NCI-H460 (cell line): ENCODE measurements at places on chromosomes 3 and 15.

GRCh38 chr3:194957743-194958240 lies 272.1 kb downstream of the FAM43A start:
- no peak for DNase-seq

DNA sequence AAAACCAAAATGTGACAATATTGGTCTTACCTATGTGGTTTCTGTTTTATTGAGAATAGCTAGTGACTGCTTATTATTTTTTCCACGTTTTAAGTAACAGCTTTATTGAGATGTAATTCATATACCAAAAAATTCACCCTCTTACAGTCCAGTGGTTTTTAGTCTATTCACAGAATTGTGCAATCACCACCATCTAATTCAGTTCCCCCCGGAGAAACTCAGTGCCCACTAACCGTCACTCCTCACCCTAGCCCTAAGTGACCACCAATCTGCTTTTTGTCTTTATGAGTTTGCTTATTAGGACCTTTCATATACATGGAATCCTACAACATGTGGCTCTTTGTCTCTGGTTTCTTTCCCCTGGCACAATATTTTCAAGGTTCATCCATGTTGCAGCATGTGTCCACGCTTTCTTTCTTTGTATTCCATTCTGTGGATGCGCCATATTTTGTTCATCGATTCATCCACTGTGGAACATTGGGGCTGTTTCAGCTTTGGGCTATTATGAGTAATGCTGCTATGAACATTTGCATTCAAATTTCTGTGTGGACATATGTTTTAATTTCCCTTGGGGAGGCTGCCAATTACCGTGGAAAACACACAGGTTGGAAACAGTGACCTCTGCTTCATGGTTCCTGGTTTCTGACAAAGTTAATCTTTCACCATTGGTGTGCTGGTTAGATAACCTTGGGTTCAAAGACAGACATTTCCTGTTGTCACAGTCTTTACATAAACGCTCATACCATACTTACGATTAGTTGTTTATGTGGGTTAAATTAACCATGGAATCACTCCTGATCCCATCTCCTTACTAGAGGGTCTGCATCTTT lies 3.2 kb upstream of the BCL2L10 start:
- no peak for DNase-seq

DNA sequence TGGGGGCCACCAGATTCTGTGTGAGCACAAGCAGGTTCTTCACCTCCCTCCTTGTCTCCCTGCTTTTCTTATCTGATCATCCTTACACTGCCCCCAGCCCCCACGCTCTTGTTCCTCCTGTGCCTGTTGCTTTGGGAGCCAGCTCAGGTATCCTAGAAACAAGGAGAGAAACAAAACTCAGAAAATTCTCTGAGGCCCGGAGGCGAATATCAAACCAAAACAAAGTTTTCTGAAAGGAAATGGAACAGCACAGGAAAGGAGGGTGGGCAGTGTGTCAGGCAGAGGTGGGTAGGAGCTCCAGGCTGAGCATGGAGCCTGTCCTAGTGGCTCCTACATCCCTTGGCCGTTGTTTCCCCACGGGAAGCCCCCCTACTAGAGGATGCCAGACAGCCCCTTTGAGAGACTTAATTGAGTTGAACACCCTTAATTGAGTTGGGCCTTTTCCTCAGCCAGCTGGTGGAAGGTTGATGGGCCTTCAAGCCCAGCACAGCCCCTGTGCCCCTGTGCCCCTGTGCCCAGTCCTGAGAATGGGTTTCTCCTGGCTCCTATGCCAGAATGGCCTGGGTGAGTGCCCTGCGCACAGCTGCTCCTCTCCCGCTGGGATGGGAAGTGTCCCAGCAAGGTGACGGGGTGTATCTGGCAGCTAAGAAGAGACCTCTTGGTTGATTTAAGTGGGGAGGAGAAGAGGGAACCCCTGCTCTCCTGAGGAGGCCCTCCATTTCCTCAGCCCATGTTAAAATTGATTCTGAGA lies 22.8 kb upstream of the JMJD7 start:
- no peak for DNase-seq

DNA sequence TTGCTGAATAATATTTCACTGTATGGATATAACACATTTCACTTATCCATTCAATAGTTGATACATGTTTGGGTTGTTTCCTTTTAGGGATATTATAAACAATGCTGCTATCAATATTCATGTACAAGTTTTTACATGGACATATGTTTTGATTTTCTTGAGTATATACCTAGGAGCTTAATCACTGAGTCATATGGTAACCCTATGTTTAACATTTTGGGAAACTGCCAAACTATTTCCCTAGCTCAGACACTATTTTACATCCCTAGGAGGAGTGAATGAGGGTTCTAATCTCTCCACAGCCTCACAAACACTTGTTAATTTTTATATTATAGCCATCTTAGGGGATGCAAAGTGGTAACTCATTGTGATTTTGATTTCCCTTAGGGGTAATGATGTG lies 66.0 kb downstream of the GPR156 start:
- DNase-seq = no peak

GRCh38 chr15:70096215-70097062 lies 1.3 kb downstream of the TLE3 start:
- DNase-seq = peak; percentile 32

GRCh38 chr3:10646531-10647335 lies 141.3 kb upstream of the ATP2B2 start:
- no peak for DNase-seq

DNA sequence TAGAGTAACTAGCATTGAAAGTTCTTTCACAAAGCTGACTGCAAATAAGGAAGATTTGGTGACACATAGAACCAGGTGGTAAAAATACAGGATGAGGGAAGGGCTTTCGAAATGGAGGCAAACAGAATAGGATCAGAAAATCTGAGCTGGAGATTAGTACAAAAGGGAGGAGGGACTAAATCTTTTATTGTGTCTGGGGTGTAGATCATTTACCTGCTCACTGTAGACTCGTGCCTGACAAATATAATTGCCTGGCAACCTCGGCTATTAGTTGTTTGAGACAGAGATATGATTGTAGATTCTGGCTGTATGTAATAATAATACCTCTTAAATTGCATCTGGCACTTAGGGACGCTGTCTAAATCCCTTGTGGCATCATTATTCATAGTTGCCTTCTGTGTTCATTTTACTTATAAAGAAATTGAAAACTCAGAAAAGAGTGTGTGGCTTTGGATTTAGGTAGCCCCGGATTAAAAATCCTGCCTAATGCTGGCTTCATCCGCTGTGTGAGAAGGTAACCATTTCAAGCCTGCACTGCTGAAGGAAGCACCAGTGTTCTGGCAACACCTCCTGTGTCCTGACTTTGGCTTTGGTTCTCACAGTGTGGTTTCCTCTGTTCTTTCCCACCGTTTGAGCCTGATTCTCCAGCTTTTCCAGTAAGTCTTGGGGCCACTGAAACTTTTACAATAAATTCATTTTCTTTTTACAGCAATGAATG lies 25.0 kb upstream of the GPR160 start:
- no peak for DNase-seq

GRCh38 chr3:133930341-133930933 lies 34.8 kb upstream of the RAB6B start:
- peak; percentile 28 for DNase-seq

- no peak for DNase-seq
Observed at GRCh38 chr15:72179950-72180581, 17.5 kb downstream of the GRAMD2A start.
